ENCODE measurements at places on chromosomes 2 and 18. TPM values are rescaled to one million over a fixed set of nuclear protein-coding genes. Genes with fewer than 3 reads are reported as not detected.
A peak's percentile ranks its signal among the peaks of the same experiment; 100 is the strongest.

- H3K36me3 ChIP-seq = no peaks in the 10 kb centered on the region
- no peaks in the 10 kb centered on the region for H3K4me1 ChIP-seq
- no peak overlapping the region for H3K27ac ChIP-seq
- no peak for DNase-seq
- no peak overlapping the region for H3K4me3 ChIP-seq
Observed at GRCh38 chr2:164933671-164934189, 21.6 kb downstream of the SLC38A11 start.

RIT2 gene
- total RNA-seq = not detected

DNA sequence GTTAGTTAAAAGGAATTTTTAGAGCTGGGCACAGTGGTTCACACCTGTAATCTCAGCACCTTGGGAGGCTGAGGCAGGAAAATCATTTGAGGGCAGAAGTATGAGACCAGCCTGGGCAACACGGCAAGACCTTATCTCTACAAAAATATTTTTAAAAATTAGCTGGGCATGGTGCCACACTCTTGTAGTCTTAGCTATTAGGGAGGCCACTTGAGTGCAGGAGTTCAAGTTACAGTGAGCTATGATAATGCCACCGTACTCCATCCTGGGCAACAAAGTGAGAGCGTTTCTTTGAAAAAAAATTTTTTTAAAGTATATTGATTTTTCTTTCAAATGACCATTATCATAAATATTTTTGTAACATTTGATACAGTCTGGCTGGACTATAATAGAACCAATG, 93.6 kb upstream of the FAM117B start:
- no peak overlapping the region for H3K4me3 ChIP-seq
- no peaks in the 10 kb centered on the region for H3K27me3 ChIP-seq
- H3K4me1 ChIP-seq = no peaks in the 10 kb centered on the region
- no peak overlapping the region for H3K27ac ChIP-seq

TRIP12 gene
- 249 TPM for total RNA-seq

GRCh38 chr18:39991696-39992265, 1963.3 kb upstream of the PIK3C3 start:
- no peak overlapping the region for H3K27ac ChIP-seq
- no peaks in the 10 kb centered on the region for H3K4me1 ChIP-seq
- DNase-seq = no peak
- H3K4me3 ChIP-seq = no peak overlapping the region

KHK gene
- 0.36 TPM for total RNA-seq

GRCh38 chr18:57898506-57899124, 95.5 kb upstream of the ATP8B1 start:
- peaks cover 16% of the 10 kb centered on the region for H3K4me1 ChIP-seq
- H3K27ac ChIP-seq = peak overlapping the region; percentile 6
- H3K36me3 ChIP-seq = no peaks in the 10 kb centered on the region

DNA sequence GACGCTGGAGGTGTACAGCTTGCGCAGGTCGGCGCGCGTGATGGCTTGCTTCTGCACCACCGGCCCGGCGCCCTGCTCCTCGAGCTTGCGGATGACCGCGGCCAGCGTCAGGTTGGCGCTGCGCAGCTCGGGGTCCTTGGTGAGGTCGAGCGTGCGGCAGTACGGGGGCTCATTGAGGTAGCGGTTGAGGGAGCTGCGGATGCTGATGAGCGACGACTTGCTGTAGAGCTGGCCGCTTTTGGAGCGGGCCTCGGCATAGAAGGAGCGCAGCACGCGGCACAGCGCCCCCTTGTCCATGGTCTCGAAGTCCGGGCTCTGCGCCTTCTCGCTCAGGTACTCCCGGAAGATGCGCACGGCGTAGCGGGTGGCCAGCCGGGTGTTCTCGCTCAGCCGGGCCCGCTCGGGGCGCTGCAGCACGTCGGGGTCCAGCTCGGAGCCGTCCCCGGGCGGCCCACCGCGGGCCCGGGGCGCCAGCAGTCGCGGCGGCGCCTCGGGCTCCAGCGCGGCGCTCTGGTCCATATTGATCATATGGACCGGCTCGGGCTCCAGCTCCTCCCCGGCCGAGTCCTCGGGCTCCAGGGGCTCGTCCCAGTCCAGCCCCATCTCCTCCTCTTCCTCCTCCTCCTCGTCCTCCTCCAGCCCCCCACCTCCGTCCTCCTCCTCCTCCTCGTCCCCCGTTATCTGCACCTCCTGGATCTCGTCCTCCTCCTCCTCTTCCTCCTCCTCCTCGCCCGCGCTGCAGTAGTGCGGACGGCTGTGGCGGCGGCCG, 523 bp downstream of the KCTD1 start:
- peaks cover 12% of the 10 kb centered on the region for H3K4me1 ChIP-seq
- H3K4me3 ChIP-seq = peak overlapping the region; percentile 80
- peaks cover 28% of the 10 kb centered on the region for H3K27me3 ChIP-seq
- H3K27ac ChIP-seq = no peak overlapping the region
- DNase-seq = peak; percentile 91

LIMS3 gene
- total RNA-seq = 3.2 TPM

- H3K36me3 ChIP-seq = no peaks in the 10 kb centered on the region
- H3K4me3 ChIP-seq = no peak overlapping the region
- H3K27ac ChIP-seq = no peak overlapping the region
Observed at GRCh38 chr2:215811003-215811402, 202.3 kb downstream of the MREG start.

- H3K27ac ChIP-seq = no peak overlapping the region
- H3K4me3 ChIP-seq = no peak overlapping the region
- peak; percentile 51 for DNase-seq
- no peaks in the 10 kb centered on the region for H3K36me3 ChIP-seq
- no peaks in the 10 kb centered on the region for H3K27me3 ChIP-seq
Observed at GRCh38 chr2:67451086-67451832, 54.1 kb downstream of the ETAA1 start.

GRCh38 chr2:199757233-199757870, 93.6 kb downstream of the FTCDNL1 start:
- peaks cover 4% of the 10 kb centered on the region for H3K4me1 ChIP-seq
- H3K4me3 ChIP-seq = peak overlapping the region; percentile 15
- H3K27me3 ChIP-seq = no peaks in the 10 kb centered on the region
- no peak overlapping the region for H3K27ac ChIP-seq

RRM2 gene
- total RNA-seq = 7.4 TPM

SNED1 gene
- total RNA-seq = 127 TPM

DNA sequence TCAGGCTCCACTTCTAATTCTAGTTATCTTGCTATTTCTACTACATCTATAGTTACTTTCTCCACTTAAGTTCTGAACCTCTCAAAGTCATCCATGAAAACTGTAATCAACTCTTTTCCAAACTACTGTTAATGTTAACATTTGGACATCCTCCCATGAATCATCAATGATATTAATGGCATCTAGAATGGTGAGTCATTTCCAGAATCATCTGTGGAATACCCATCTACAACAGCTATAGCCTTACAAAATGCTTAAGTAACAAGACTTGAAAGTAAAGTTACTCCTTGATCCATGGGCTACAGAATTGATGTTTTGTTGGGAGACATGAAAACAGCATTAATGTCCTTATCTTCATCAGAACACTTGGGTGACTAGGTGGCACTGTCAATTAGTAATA, 35.4 kb downstream of the BARD1 start:
- peaks cover 5% of the 10 kb centered on the region for H3K36me3 ChIP-seq
- H3K27ac ChIP-seq = no peak overlapping the region
- H3K27me3 ChIP-seq = no peaks in the 10 kb centered on the region
- no peaks in the 10 kb centered on the region for H3K4me1 ChIP-seq
- no peak for DNase-seq

DNA sequence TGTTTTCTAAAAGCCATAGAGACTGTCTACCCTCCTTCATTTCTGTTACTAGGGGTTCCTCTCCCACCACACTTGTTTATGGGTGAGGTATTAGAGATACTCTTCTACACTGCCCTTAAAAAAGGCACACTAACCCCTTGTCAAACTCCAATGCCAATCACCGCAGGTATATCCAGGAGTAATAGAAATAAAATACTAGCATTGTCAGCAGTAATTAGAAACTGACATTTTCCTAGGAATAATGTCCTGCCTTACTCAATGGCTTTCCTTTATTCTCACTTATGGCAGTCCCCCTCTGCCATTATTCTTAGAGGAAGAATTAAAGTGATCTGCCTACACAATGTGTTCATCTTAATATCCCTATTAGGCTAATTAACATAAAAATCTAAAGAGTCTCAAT, 5.0 kb upstream of the BUB1 start:
- peaks cover 40% of the 10 kb centered on the region for H3K27me3 ChIP-seq
- H3K27ac ChIP-seq = no peak overlapping the region
- DNase-seq = no peak
- H3K36me3 ChIP-seq = no peaks in the 10 kb centered on the region

Data from osteoblast (primary cell).